ENCODE measurements at places on chromosomes 6 and 20.

DNA sequence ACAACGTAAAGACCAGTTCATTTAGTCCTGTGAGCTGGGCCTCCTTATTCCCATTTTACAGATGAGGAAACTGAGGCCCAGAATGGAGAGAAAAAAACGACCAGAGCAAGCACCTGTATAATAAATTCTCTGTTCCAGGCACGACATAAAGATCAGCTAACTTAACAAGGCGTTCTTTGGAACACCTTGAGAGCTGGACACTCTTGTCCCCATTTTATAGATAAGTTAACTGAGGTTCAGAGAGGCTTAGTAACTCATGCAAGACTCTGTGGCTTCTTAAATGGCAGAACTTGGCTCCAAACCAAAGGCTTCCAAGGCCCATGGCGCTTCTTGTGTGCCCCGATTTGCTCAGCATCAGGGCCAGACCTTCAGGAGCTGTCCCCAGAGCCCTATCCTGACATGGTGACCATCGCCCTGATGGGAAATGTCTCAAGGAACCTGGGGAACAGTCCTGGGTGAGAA is 142.1 kb downstream of the VEGFA start:
- H3K27me3 ChIP-seq = peaks cover 5% of the 10 kb centered on the region
- no peak overlapping the region for H3K27ac ChIP-seq
- H3K4me3 ChIP-seq = no peak overlapping the region
- H3K4me1 ChIP-seq = no peaks in the 10 kb centered on the region

DNA sequence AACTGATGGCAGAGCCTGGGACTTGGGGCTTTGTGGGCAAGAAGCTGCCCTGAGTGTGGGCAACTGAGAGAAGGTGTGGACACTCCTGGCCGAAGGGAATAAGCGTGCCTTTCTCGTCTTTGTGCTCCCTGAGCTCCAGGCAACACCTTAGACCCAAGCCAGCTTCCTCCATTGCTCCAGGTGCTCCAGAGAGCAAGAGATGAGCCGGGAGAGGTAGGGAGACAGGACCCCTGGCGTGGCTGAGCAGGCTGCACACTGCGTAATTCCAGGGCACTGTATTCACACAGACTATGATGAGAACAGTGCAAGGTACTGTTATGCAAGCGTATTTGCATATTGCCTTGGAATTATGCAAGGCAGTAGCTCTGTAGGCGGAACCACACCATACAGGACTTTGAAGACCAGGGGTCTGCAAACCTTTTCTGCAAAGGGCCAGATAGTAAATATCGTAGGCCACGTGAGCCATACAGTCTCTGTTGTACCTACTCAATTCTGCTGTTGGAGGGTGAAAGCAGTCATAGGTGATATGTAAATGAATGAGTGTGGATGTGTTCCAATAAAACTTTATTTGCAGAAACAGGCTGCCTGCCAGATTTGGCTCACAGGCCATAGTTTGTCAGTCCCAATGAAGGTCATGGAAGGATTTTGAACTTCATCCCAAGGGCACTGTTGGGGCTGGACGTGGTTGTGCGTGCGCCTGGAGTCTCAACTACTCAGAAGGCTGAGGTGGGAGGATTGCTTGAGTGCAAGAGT is 42.1 kb upstream of the FAM83D start:
- peak overlapping the region; percentile 95 for H3K27ac ChIP-seq
- H3K4me3 ChIP-seq = peak overlapping the region; percentile 56
- H3K36me3 ChIP-seq = peaks cover 22% of the 10 kb centered on the region
- DNase-seq = no peak
- peaks cover 46% of the 10 kb centered on the region for H3K4me1 ChIP-seq
- no peaks in the 10 kb centered on the region for H3K27me3 ChIP-seq

GRCh38 chr20:62590309-62591121 is 51.8 kb upstream of the SLCO4A1 start:
- peaks cover 59% of the 10 kb centered on the region for H3K27me3 ChIP-seq
- H3K27ac ChIP-seq = no peak overlapping the region
- no peaks in the 10 kb centered on the region for H3K36me3 ChIP-seq
- DNase-seq = no peak
- H3K4me3 ChIP-seq = no peak overlapping the region

- DNase-seq = no peak
- no peaks in the 10 kb centered on the region for H3K4me1 ChIP-seq
- no peaks in the 10 kb centered on the region for H3K36me3 ChIP-seq
- no peak overlapping the region for H3K4me3 ChIP-seq
- no peaks in the 10 kb centered on the region for H3K27me3 ChIP-seq
- no peak overlapping the region for H3K27ac ChIP-seq
Measured at GRCh38 chr6:140382355-140382754, 1007.9 kb upstream of the CITED2 start.

- H3K27me3 ChIP-seq = no peaks in the 10 kb centered on the region
- no peaks in the 10 kb centered on the region for H3K36me3 ChIP-seq
- H3K4me1 ChIP-seq = peaks cover 2% of the 10 kb centered on the region
- no peak overlapping the region for H3K27ac ChIP-seq
- no peak for DNase-seq
- no peak overlapping the region for H3K4me3 ChIP-seq
Measured at GRCh38 chr6:2823104-2823850, 18.4 kb downstream of the SERPINB1 start.

- H3K27me3 ChIP-seq = no peaks in the 10 kb centered on the region
- H3K36me3 ChIP-seq = no peaks in the 10 kb centered on the region
- DNase-seq = no peak
- no peak overlapping the region for H3K27ac ChIP-seq
- H3K4me1 ChIP-seq = peaks cover 12% of the 10 kb centered on the region
Measured at GRCh38 chr6:37673436-37673835, 24.2 kb downstream of the MDGA1 start.

DNA sequence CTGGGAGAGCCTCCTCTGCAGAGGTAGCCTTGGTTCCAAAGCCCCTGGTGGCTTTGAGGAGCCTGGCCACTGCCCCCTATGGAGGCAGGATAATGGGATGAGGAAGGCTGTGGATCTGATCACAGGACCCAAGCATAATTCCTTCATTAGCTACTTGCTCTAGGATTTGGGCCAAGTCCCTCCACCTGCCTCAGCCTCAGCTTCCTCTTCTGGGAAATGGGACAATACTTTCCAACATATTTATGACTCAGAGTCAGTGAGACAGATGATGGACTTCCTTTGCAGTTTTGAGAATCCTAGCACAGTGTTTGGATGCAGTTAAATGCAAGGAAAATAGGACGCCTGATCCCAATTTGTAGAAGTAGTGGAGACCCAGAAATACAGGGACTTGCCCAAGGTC is 63.8 kb upstream of the MYL9 start:
- peaks cover 46% of the 10 kb centered on the region for H3K4me1 ChIP-seq
- no peak overlapping the region for H3K4me3 ChIP-seq
- no peak overlapping the region for H3K27ac ChIP-seq
- H3K27me3 ChIP-seq = no peaks in the 10 kb centered on the region
- H3K36me3 ChIP-seq = peaks cover 14% of the 10 kb centered on the region
- no peak for DNase-seq

DNA sequence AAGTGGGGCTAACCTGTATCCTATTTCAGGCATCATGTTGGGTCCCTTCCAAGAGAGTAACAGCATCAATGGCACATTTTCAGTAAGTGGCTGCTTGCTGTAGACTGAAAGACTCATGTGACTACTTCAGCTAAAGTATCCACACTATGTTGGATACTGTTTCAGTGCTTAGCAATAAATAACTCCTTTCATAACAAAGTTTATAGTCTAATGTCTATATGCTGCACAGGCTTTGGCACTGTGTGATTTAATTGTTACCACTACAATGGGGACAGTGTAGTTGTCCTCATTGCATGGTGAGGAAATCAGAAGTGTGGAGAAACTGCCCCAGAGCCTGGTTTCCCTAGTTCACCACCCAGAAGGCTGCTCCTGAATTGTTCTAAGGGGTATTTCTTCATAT is 318.0 kb upstream of the PTCHD4 start:
- H3K27ac ChIP-seq = no peak overlapping the region
- no peaks in the 10 kb centered on the region for H3K36me3 ChIP-seq
- no peak overlapping the region for H3K4me3 ChIP-seq
- no peaks in the 10 kb centered on the region for H3K27me3 ChIP-seq
- DNase-seq = no peak

DNA sequence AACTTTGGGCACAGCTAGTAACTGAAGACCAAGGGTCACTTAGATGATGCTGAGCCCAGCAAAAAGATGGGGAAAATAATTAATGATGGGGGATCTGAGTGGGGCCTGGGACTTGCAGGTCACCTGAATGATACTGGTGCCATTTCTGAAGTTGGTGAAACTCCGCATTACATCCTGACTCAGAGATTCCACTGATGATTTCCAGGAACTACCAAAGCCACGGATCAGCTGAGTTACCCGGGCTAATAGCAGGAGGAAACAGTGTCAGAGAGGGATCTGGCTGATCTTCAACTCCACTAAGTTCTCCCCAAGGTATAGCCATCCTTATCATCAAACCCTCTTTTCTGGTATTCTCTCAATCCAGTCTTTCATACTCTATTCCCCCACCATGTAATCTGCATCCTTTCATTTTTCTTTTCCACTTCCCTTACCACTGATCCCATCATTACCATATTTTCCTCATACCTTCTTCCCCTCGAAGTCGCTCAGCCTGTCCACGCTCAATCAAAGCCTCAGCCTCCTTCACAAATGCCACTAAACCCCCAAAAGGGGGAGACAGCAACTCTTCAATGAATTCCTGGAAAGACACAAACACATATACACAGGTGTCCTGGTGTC is 20.2 kb downstream of the VPS52 start:
- H3K36me3 ChIP-seq = peaks cover 26% of the 10 kb centered on the region
- H3K27ac ChIP-seq = no peak overlapping the region
- H3K4me3 ChIP-seq = no peak overlapping the region
- no peaks in the 10 kb centered on the region for H3K27me3 ChIP-seq
- DNase-seq = no peak

DNA sequence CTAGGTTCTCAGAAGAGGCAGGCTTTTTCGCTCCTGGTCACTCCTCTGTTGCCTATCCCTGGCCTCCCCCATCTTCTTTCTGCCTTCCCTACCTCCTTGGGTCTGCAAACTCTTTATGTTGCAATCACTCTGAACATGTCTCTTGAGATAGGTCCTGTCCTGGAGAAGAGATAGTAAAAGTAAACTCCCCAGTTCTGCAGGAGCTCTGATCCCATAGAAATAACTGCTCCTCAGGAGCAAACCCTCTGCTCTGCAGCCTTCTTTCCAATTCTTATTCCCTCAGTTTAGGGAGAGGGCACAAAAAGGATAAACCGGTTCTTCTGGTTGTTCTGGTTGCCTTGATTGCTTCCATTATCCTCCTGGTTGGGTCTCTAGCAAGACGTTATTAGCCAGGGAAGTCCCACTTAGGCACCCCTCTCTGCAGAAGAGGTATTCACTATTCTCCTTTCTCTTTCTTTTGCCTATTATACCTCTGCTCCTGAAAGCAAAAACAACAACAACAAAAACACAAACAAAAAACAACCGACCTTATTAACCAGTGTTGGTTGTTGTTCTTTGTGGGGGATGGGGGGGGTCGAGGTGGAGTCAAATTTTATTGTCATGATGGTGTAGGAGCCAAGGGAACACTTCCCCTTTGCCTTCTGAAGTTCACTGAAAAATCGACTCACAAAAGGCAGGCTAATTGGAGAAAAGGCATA is 973 bp downstream of the TRIM38 start:
- DNase-seq = no peak
- peaks cover 49% of the 10 kb centered on the region for H3K36me3 ChIP-seq
- H3K4me3 ChIP-seq = peak overlapping the region; percentile 91

GRCh38 chr6:75115481-75115880 is 90.4 kb downstream of the COL12A1 start:
- no peaks in the 10 kb centered on the region for H3K36me3 ChIP-seq
- H3K4me3 ChIP-seq = no peak overlapping the region
- H3K27ac ChIP-seq = no peak overlapping the region
- no peaks in the 10 kb centered on the region for H3K27me3 ChIP-seq

- DNase-seq = no peak
- H3K27me3 ChIP-seq = no peaks in the 10 kb centered on the region
- no peaks in the 10 kb centered on the region for H3K36me3 ChIP-seq
- H3K4me1 ChIP-seq = no peaks in the 10 kb centered on the region
- no peak overlapping the region for H3K27ac ChIP-seq
Measured at GRCh38 chr6:22281341-22282085, 15.3 kb downstream of the PRL start.

- peaks cover 73% of the 10 kb centered on the region for H3K4me1 ChIP-seq
- H3K4me3 ChIP-seq = peak overlapping the region; percentile 66
- peaks cover 100% of the 10 kb centered on the region for H3K36me3 ChIP-seq
- DNase-seq = no peak
Measured at GRCh38 chr20:24955045-24955444, 6.0 kb downstream of the CST7 start.

Data from effector memory CD8-positive, alpha-beta T cell (primary cell).